ENCODE measurements at places on chromosomes 13 and 19.
A peak's percentile ranks its signal among the peaks of the same experiment; 100 is the strongest.

DNA sequence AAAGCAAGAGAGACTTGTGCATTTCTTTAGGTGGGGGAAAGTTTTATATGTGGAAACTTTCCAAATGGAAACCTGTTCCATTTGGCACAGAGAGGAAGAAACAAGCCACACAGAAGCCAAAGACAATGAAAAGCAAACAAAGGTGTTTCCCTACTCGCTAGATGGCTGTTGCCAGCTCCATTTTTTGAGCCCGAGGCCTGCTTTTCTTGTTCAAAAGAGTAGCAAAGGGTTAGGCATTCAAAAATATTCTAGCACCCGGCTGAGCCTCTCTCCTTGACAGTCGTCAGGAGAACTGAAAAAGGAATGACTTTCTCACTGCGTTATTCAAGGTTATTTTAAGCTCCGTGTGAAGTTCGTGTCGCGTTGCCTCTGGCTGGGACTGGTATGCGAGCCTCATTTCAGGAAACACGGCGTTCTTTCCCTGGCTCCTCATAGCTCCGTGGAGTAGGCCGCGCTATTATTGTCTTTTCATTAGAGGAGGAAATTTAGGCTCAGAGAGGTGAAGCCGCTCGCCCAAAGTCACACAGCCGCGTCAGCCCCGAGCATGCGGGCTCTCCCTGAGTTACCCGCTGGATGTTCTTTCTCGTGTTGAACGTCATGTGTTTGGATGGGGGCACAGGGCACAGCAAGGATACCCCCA lies 7.6 kb downstream of the TRPM4 start:
- no peak for DNase-seq

DNA sequence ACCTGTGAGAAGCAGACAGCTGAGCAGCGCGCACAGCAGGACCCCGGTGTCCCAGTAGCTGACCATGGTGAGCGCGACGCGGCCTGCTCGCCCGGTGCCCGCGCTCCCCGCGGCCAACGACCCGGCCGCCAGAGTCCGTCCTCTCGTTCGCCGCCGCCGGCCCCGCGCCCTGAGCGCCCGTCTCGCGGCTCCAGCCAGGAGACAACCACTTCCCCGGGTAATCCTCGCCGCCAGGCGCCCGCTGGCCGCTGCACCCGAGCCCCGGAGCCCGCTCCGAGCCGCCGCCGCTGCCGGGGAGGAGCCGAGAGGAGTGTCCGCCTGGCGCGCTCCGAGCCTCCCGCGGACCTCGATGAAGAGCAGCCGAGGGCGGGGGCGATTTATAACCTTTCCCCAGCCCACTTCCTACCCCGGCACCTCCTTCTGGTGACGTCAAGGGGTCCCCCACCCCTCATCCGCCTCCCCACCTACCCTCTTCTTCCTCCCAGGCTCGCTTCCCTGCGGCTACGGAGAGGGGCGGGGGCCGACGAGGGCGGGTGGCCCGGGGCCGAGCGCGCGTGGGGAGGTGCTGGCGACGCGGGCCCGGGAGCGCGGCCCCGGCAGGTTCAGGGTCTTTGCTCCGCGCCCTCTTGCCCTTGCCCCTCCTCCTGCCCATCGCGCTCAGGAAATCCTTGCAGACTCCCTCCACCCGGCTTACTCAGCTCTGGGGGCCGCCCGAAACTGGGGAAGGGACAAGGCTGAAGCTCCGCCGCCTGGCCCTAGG lies at the start of gene FLT1:
TSS of gene FLT1 (minus strand) at position 351 of the 760 bp plus-strand sequence. CDS start at position 66, 285 bp downstream.
- peak; percentile 8 for DNase-seq

- DNase-seq: no peak
These were observed 1.7 kb upstream of the SBK3 start for GRCh38 chr19:55546822-55547614.

- no peak for DNase-seq
These were observed 6.1 kb downstream of the ENOX1 start for GRCh38 chr13:43780666-43781065.

DNA sequence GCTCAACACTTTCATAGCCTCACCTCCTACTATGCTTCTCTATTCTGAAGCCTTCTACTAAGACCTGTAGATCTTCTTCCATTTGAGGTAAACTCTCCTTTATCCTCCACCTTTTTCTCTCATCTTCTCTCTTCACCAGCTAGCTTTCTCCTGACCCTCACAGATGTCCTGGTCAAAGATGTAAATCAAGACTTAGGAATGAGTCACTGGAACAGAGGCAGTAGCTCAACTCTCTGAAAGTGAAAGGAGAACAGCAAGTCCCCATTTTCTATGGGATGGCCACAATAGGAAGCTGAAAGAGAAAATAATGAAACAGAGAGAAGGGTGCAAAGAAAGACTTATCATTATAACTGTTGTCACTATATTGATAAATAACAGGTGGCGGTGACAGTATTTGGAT lies 86.1 kb upstream of the DOCK9 start:
- no peak for DNase-seq

GRCh38 chr19:38401148-38401547 lies 1.7 kb upstream of the FAM98C start:
- DNase-seq: no peak

DNA sequence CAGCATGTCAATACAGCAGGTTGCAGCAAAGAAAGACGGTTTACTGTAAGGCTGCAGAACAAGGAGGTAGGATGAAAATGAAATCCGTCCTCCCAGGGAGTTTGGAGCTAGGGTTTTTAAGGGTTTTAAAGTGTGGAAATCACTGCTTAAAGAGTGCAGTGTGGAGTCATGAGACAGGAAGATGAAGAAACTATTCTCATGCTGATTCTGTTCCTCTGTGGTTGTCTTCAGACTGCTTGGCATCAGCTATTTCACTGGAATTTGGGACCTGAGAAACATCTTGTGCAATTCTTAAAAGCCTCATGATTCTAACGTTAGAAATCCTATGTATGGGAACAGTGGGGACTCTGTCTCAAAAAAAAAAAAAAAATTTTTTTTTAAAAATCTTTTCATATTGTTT lies 11.4 kb downstream of the ZNF331 start:
- DNase-seq: no peak

GRCh38 chr13:51370116-51370515 lies 30.6 kb downstream of the SERPINE3 start:
- DNase-seq: no peak

DNA sequence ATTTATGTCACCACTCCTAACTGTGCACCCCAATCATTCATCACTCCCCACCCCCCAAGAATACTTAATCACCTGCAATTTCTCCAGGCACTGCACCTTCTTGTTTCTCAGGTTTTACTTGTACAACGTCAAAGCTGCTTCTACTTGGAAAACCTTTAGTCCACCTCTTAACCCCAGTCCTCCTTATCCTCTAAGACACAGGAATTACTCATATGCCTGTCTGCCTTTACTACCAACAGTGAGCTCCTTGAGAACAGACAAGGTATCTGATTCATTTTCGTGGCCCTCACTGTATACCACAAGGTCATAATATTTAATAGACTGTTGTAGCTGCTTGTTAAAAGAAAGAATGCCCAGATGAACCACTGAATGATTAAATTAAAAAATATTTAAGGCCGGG lies 21.0 kb upstream of the NDFIP2 start:
- no peak for DNase-seq

GRCh38 chr19:44807162-44807561 lies 1.7 kb upstream of the BCAM start:
- DNase-seq: no peak

DNA sequence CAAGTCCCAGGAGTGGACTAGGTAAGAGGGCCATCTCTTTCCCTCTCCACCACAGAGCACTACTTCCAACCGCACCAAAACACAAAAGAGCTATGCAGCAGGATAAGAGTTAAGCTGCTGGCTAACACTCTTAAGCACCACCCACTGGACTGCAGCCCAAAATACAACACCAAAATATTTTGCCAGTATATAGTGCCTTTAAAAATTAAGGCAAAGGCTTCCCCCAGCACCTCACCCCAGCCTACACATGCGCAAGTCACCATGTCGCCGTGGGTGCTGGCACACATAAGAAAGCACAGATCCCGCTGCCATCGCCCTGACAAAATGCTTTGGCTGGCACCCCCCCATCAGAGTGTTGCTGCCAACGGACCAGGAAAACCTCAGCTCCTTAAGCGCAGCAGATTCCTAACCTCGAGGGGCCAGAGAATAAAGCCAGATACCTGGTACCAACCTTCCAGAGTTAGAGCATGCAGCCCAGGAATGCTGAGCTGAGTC lies 608.3 kb downstream of the PCDH17 start:
- DNase-seq: no peak

DNA sequence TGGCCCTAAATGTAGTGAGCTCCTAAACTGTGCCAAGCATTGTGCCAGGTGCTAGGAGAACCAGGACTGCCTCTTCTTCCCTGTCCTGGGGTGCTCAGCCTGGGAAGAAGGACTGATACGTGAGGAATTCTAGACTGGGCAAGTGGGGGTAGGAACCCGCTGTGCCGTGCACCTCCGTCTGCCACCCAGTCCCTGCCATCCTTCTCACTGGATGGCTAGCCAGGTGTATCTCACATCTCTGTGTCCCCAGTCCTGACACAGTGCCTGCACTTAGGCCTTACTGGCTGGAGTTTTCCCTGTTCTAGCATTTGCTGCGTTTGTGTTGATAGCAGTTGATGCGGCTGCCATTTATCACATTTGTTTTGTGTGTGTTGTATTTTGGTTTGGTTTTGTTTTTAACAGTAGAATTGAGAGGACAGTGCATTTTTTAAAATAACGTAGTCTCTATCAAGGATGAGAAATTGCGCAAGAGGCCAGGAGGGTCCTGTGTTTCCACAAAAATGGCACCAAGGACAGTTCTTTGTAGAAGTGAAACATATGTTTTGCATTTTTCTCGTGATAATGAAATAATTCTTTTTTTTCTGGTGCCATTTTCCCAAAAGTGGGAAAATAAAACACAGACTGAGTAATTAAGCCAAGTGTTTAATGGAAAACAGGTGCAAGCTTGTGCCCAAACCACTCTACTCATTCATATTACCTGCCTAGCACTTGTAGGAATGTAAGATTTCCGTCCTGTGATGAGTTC lies 4.7 kb upstream of the GPR183 start:
- DNase-seq: no peak

GRCh38 chr13:111298214-111298975 lies 22.0 kb upstream of the TEX29 start:
- DNase-seq: no peak

DNA sequence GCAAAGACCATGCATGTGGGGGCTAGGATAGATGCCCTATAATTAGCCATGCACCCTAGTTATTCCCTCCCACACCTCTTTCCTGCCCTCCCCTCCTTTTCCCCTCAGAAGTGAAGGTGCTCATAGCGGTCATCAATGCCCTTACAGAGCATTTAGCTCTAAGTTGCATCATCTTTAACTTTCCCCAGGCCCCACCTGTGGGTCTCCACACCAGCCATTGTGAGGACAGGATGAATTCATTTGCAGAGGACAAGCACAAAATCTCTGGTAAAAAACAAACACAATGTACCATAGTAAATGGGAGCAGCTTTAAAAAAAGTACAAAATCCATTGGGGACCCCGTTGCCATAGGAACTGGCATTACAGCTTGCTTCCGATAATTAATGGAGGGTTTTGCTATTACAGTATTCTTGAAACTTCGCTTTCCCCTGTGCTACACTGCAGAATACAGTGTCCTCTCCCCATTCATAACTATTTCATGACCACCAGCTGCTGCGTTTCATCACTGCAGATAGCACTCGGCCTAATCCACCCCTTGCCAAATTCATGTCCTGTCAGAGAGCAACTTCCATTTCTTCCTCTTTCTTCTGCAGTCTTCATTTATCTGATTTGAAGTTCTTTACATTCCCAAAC lies 110.5 kb downstream of the ZDHHC20 start:
- no peak for DNase-seq

- DNase-seq: no peak
These were observed 1209.7 kb upstream of the PCDH20 start for GRCh38 chr13:62625214-62625881.

All from activated CD8-positive, alpha-beta memory T cell treated with anti-CD3 and anti-CD28 coated beads for 1 hour (primary cell).